Hematopoietic multipotent progenitor cell treated with erythropoietin and hydrocortisone succinate and interleukin-3 and kit ligand, for 15 days (in vitro differentiated cells): ENCODE measurements at places on chromosomes 5 and 9.

GRCh38 chr9:137761032-137761431, 116.5 kb upstream of the CACNA1B start:
- no peak for DNase-seq

GRCh38 chr9:4301296-4301695, 1.4 kb upstream of the GLIS3 start:
- no peak for DNase-seq

DNA sequence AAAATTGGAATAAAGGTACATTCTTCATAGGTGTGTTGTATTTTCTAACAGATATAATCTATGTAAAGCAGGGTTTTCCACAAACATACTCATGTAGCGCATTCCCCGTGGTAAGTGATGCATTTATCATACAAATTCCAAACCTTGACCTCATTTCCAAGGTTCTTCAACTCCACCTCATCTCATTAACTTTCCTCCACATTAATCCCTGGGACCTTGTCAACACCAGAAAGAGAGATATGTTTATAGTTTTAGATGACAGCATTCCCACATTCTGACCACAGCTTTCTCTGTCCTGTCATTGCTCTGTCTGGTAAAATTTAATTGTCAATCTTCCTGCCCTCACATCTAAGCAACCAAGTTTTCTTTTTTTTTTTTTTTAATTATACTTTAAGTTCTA, 415.1 kb downstream of the TMEM161B start:
- DNase-seq = no peak

DNA sequence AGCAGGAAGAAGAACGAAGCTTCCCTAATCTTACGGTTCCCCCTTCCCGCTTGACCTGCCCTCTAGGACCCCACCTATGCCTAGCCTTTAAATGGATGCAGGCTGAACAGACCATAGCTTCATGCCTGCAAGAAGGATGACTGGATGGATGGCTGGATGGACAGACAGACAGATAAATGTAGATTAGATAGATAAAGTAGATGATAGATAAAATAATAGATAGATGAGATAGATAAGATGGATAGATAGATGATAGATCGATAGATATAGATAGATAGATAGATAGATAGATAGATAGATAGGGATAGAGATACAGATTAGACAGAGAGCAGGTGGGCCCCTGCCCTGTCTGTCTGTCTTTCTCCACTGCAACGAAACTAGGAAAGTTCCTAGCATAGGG, 72.0 kb downstream of the GPR21 start:
- no peak for DNase-seq

DNA sequence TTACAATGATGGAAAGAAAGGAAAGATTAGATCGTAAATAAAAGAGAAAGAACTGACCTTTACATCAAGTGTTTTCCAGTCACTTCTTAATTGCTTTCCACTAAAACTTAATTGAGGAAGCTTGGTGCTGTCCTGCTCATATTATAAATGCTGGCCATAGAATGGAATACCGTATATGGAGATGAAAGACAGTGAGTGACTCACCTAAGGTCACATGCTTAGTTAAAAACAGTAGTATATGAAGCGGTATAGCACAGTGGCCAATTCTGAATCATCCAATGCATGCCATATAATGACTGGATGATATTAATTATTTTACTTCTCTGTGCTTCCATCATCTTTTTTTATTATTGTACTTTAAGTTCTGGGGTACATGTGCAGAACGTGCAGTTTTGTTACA, 482.4 kb upstream of the SGCD start:
- no peak for DNase-seq

DNA sequence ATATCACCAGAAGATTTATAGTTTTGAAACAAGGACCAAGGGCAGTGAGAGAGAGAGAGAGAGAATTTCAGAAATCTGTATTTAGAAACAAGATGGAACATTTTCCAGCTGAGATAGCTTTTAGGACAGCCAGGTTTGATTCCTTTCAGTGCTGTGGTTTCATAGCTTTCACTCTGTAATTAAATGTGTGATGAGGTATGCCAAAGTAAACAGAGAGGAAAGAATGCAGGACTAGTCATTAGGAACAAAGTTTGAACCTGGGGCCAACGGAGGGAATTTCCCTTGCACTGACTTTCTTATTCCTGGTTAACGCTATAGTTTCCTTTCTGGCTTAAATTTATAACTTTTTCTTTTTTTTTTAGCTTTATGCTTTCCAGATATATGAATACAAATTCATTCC, 10.0 kb upstream of the CCL28 start:
- no peak for DNase-seq

DNA sequence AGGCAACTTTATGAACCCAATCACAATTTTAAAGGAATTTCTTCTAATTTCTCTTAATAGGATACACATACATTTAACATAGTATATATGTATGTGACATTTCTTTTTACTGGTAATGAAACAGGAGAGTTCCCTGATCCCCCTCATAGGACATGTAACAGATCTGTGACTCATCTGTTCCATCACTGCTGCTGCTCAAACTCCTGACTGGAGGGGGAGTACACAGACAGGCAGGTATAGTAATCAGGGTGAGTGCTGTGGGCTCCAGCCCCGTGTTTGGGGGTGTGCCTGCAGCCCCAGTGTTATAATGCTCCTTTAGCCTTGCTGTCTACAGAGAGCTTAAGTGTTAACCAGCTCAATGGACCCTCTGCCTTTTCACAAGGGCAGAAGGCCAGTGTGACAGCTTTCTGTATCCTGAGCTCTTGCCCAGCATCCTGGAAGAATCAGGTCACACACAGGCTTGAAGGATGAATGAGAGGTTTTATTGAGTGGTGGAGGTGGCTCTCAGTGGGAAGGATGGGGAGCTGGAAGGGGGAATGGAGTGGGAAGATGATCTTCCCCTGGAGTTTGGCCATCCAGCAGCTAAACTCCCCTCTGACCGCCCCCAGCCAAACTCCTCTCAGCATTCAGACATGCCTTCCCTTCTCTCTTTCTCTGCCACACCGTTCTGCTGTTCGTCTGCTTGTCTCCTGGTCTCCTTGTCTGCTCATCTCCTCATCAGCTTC, 161.3 kb downstream of the ZNF608 start:
- no peak for DNase-seq

GRCh38 chr5:73436535-73437100, 12.0 kb downstream of the FOXD1 start:
- no peak for DNase-seq

DNA sequence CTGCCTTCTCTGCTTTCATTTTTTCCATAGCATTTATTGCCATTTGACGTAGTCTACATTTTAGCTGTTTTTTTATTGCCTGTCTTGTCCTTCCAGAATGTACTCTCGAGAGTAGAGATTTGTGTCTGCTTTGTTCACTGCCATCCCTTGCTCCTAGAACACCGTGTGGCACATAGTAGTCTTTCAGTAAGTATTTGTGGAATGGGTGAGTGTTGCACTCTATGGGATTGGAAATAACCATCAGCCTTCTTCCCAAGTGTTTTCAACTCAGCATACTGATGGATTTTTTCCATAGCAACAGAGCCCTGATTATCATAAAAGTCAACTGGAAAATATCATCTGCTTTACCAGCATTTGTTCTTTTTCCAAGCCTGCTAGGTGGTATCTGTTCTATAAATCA, 462.6 kb downstream of the ENC1 start:
- no peak for DNase-seq

GRCh38 chr9:122109035-122109813, 16.1 kb upstream of the TTLL11 start:
- no peak for DNase-seq

DNA sequence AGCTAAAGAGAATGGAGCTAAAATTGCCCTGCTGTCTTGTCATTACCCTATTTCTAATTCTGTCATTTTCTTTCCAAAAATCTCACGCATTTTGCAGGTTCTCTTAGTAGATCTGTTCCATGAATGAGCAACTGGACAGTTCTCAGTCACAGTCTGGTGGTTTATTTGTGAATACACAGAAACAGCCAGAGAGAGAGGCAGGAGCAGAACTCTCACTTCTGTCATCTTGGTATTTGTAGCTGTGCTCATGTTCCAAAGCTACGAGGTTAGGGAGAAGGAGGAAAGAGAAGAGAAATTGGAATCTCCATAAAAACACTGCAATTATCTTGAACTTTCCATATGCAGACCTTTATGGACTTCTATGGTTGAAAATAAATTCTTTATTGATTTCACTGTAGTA, 118.0 kb upstream of the OR13F1 start:
- DNase-seq = no peak

DNA sequence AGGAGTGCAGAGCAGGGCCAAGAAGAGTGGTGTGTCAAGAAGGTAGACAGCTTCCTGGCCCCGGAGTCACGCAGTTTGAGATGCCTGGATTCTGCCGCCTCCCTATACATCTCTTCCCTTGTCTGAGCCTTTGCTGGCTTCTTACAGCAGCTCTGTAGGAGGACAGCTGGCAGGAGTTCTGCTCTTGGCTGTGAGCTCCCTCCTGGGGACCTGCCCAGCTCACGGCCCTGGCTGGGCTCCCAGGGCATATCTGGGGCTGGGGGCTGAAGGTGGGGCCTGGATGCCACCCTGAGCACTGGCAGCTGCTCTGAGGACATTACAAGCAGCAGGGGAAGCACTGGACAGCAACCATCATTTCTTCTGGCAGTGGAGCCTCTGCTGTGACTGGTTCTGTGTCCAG, 786 bp upstream of the TSSK1B start:
- no peak for DNase-seq

DNA sequence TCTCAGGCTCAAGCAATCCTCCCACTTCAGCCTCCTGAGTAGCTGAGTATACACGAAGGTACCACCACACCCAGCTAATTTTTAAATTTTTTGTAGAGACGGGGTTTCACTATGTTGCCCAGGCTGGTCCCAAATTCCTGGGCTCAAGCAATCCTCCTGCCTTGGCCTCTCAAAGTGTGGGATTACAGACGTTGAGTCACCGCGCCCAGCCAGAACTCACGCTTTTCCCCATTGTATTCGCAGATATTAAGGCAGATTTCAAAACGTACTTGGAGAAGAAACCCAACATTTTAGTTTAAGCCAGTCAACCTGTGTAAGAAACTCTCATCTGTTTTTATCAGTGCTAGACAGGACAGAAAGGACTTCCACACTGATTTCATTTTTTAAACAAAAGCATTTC, 26.6 kb downstream of the COL23A1 start:
- no peak for DNase-seq

DNA sequence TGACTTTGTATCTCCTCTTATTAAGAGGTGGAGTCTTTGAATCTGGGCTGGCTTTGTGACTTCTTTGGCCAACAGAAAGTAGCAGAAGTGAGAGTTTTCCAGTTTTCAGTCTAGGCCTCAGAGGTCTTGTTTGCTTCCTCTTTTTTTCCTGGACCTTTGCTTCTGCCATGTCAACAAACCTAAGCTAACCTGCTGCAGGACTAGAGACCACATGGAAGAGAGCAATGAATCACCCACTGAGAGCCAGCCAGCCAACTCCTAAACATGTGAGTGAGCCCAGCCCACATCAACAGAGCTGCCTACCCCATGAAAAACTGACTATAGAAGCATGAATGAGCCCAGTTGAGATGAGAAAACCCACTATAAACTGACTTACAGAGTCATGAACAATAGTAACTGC, 29.9 kb downstream of the MRPL22 start:
- DNase-seq = no peak

DNA sequence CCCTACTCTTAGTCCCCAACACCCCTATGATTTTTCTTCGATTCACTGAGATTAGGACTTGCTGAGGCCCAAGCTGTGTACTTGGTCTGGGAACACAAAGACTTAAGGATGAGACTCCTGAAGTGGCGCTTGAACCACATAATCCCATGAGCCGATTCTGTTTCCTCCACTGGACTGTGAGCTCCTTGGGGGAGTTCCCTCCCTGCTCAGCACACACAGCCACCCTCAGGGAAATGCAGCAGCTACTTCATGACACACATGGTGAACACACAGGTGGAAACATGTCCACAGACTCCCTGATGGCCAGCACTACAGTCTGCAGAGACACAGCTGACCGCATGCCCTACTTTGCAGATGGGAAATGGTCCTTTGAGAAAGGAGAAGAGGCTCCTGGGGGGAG, 101.1 kb downstream of the C5orf15 start:
- DNase-seq = no peak

DNA sequence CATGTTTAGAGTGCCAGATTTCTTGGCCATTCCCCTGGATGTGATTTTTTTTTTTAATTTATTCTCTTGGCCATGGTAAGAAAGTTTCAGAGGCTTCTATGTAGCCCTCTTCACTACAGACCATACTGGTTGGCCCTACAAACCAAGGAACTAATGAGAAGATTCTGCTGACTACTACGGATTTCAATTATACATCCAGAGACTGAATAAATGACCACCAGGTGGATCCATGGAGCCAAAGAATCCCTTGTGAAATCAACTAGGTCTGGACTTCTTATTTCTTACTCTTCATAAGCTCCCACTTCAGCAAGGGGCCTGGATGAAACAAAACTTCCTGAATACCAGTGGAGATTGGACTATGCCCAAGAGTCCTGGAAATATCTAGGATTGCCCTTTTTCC, 27.6 kb downstream of the ZNF622 start:
- DNase-seq = no peak
